ENCODE measurements at places on chromosomes 1 and 21.

- no peak for DNase-seq
Observed at GRCh38 chr1:19311503-19311930, 427 bp downstream of the AKR7A2 start.

- no peak for DNase-seq
Observed at GRCh38 chr21:14602382-14602958, 56.4 kb upstream of the SAMSN1 start.

- no peak for DNase-seq
Observed at GRCh38 chr1:178126741-178127185, 32.9 kb downstream of the RASAL2 start.

DNA sequence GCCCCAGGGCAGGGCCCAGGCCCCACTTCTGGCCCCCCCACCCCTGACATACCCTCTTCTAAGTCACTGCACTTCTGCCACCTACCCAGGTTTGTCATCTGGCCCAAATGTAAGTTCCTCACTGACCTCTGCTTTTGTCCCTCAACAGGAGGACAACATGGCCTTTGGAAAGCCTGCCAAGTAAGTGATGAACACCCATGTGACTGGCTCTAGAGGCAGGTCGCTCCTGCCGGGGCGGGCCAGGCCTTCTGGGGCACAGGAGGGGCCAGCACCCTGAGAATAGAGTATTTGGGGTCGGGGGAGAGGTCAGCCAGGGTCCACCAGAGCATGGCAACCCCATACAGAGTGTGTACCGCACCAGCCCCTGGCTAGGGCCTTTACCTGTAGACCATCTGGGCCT lies 9.9 kb upstream of the SYTL1 start:
- no peak for DNase-seq

GRCh38 chr1:48753293-48753692 lies 23.4 kb downstream of the BEND5 start:
- no peak for DNase-seq

- no peak for DNase-seq
Observed at GRCh38 chr1:209948155-209948554, 10.1 kb downstream of the SYT14 start.

GRCh38 chr1:41461790-41462679 lies 22.4 kb downstream of the EDN2 start:
- DNase-seq = no peak

- DNase-seq = no peak
Observed at GRCh38 chr1:114043054-114043453, 63.8 kb downstream of the OLFML3 start.

DNA sequence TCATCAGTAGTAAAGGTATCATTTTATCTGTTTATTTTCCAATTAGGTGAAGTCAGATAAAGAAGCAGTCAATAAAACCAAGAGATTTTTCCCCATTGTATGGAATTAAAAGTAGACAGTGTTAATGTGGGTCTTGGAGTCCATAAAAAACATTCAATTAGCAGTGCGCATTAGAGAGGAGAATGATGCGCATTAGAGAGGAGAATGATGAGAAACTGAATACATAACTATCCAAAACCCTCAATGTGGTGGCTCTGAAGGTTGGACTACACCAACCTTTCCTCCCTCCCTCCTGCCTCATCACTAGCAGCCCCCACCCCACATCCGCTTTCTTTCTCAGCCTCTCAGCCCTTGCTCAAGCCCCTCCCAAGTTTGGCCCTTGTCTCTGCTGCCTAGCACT lies 99.5 kb downstream of the DAB1 start:
- no peak for DNase-seq

DNA sequence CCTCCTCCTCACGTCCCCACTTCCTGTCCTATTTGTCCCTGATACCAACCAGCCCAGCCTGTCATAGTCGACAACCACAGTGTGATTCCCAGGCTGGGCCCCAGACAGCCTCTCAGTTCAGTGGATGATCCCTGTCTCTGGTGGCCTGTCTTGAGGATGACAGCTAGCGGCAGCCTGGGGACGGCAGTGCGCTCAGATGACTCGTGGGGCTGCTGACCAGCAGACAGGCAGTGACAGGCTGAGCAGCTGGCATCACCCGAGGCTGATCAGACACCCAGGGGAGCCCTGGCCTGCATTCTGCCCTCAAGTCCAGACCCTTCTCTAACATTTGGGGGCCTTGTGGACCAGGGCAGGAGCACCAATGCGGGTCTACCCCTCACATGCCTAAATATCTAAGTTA lies 21.0 kb downstream of the NKAIN1 start:
- DNase-seq = no peak

DNA sequence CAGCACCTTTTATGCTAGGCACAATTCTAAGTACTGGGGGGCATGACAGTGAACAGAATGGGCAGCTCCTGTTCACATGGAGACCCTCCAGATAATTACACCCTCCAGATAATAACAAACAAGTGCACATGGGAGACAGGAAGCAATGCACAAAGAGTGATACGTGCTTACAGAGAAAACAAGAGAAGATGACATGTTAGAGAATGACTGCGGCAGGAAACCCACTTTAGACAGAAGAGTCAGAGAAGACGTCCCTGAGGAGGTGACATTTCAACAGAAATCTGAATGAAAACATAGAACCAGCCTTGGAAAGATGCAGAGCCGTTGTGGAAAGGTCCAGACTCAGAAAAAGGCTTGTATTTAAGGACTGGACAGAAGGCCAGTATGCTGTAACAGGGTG lies 54.7 kb upstream of the ARTN start:
- no peak for DNase-seq

- no peak for DNase-seq
Observed at GRCh38 chr1:28982198-28982597, 67.8 kb downstream of the EPB41 start.

DNA sequence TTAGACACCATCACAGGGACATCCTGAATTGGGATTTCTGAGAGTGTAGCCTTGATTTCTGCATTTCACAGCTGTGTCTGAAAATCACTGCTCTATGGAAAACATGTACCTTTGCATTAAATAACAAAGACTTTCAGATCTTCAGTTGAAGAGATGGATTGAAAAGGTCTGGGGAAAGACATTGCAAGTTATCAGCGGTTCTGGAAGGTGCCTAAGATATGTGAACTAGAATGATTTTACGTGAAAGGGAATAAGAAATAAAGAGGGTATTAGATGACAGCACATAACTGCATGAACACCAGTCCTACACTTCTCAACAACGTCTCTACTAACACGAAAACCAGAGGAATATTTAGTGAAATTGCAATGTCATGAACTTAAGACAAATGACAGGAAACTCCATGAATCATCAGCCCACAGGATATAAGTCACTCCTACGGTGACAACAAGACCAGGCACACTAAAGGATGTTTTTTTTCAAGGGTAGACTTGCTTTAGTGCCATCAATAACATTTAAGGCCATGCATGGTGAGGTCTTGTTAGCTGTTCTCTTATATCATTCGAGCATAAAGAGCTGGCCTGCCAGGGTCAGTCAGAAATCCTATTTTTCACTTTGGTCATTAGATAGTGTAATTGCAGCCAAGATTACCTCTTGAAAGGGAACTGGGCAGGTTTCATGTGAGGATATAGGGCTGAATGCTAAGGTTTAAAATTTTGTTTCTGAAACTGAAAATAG lies 283.1 kb downstream of the GRIK1 start:
- no peak for DNase-seq

DNA sequence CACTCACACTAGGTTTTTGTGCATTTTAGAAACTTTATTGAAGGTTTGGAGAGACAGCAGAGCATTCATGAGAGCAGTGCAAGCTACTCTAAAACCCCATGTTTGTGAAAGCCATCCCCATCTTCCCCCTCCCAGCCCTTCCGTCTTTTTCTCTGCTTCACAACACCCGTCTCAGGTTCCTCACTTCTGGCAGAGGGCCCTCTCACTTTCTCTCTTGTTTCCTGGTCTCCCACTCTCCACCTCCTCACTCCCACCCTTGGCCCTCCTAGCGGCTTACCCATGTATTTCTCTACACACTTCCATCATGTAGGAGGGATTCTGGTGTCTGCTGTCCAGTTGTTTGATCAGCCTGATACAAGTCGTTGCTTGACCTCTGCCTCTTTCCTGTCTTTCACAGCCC lies 92.7 kb downstream of the LRRC8C start:
- no peak for DNase-seq

DNA sequence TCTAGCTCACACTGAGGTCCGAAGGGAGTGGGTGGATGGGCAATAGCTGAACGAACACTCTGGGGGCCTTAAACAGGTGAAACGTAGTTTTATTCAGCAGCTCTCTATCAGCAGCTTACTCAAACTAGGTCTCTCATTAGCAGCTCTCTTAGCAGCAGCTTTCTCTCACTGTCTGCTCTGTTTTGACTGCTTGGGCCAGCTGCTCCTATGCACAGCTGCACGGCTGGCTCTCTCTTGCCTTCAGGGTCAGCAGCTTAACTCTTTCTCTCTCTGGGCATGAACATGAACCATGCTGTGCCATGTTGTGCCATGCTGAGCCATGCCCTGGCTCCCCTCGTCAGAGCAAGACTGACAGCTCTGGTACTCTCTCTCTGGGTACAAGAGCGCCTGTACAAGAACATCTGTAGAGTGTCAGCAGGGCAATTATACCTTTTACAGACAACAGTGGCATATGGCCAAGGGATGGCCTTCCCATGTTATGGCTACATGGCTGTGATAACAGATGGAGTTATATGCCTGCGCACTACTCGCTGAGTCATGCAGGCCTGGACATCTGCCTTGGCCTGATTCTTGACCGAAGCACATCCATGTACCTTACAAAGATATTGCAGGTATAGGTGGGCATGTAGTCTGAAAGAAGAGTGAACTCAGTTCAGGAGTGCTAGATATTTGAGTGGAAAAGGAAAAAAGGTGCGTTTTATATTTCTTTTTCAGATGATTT lies 152.4 kb downstream of the LEPR start:
- no peak for DNase-seq

DNA sequence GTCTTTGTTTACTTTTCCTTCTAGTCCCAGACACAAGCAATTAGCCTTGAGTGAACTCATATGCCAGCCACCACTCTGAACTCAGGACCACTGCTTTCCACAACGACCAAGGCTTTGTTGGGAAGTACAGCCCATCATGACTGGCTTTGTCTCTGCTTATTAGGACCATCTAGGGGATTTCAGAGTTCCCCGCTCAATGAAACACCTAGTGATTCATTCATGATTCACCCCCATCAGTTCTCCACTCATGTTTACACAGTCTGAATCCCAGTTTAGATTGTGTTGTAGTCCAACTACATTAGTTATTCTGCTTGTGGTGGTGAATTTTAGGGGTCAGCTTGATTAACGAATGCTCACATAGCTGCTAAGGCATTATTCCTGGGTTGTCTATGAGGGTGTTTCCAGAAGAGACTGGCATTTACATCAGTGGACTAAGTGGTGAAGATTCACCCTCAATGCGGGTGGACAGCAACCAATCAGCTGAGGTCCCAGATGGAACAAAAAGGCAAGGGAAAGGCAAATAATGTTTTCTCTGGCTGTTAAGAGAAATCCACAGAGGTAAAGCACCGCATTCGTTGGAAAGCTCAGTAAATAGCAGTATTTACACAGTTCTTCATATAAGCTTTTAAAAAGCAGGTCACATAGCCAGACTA lies 122.7 kb downstream of the RGS21 start:
- no peak for DNase-seq

GRCh38 chr1:219412772-219413171 lies 200.1 kb downstream of the ZC3H11B start:
- no peak for DNase-seq

DNA sequence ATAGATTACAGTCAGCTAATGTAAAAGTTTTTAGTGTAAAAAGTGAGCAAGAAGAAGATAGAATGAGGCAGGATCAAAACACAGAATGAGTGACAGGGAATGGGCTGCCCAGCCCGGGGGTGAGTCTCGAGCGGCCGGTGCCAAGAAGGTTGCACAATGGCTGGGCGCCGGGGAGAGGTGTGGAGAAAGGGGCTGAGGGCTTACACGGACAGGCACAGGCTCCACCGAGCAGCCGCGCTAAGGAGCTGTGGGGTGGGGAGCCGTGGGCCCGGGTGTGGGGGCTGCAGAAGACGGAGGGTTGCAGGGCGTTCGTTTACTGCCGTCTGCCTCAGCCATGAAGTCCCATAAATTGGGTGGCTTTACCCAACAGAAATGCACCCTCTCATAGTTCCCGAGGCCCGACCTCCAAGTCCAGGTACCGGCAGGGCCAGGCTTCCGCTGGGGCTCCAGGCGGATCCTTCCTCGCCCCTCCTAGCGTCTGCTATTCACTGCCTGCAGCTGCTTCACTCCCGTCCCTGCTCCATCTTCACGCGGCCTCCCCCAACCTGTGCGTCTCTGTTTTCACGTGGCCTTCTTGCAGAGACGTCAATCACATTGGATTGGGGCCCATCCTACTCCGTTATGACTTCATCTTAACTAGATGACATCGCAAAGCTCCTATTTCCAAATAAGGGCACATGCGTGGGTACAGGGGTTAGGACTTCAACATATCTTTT lies 277.2 kb downstream of the CAMTA1 start:
- DNase-seq = no peak

DNA sequence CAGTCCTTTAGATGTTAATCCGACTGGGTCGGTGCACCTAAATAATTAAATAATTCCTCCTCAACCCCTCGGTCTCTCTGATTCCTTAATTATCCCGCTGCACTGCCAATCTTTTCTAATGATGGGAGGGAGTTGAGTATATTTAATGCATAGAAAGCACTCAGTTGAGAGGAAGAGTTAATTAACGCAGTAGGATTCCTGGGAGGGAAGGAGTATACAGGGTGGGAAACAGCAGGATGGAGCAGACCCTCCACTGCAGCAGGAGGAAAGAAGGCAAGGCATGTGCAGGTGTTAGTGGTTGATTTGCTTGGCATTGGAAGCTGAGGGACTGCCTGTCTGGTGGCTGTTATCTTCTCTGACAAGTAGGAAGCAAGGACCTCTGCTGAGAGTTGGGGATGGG lies 9.9 kb upstream of the REN start:
- DNase-seq = no peak

- DNase-seq = no peak
Observed at GRCh38 chr1:150409504-150410362, 45.8 kb downstream of the RPRD2 start.

- no peak for DNase-seq
Observed at GRCh38 chr1:53625049-53625448, 113.9 kb downstream of the GLIS1 start.

DNA sequence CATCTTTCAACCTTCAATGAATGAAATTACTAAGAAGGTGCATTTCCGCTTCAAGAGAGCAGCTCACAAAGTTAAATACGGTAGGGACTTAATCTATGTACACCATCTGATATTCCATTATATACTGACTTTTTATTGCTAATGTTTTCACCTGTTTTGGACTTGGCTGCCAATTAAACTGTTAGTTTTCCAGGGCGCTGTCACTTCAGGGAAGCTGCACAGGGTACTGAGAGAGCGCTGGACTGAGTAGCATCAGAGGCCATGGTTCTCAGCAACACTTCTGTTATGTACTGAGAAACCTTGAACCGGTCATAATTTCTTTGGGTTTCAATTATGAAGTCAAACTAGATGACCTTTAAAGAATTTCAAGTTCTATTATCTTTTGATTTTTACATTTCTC lies 8.2 kb downstream of the SSX2IP start:
- no peak for DNase-seq

DNA sequence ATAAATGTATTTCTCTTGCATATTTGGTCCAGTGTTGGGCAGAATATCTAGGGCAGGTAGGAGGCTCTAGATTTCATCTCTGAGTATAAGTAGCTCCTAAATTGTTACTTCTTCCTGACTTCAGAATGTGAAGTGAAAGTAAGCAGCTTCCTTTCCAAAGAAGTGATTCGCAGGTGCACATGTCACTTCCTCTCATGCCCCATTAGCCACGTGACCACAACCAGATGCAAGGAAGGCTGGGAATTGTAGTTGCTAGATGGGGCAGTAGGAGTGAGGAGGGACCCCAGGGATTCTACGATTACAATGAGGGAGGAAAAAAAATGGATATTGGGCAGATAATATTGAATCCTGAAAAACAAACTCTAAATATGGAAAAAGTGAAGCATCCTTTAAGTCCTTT lies 113.2 kb upstream of the CYYR1 start:
- DNase-seq = no peak

GRCh38 chr1:22414244-22414751 lies 37.4 kb upstream of the ZBTB40 start:
- DNase-seq = no peak
